ENCODE measurements at places on chromosomes 12 and 14. TPM values are rescaled to one million over a fixed set of nuclear protein-coding genes. Genes with fewer than 3 reads are reported as not detected.

DNA sequence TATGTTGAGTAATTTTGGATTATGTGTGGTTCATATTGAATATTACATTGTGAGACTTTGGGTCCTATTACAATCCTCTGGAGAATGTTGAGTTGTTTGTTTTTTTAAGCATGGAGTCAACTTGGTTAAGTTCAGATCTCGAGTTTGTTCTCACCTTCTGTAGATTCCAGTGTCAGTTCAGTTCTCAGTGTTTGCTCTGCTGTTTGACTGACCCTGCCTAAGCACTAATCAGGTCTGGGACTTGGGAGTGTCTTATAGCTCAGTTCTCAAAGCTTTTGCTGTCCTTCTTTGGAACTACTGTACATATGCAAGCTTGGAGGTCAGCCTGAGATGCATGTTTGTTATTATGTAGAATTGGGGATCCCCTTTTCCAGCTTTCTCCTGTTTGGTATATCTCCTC is 63.1 kb downstream of the DIP2B start:
- no peak for DNase-seq

GRCh38 chr14:58368956-58369355 is 26.8 kb upstream of the TOMM20L start:
- DNase-seq: no peak

DNA sequence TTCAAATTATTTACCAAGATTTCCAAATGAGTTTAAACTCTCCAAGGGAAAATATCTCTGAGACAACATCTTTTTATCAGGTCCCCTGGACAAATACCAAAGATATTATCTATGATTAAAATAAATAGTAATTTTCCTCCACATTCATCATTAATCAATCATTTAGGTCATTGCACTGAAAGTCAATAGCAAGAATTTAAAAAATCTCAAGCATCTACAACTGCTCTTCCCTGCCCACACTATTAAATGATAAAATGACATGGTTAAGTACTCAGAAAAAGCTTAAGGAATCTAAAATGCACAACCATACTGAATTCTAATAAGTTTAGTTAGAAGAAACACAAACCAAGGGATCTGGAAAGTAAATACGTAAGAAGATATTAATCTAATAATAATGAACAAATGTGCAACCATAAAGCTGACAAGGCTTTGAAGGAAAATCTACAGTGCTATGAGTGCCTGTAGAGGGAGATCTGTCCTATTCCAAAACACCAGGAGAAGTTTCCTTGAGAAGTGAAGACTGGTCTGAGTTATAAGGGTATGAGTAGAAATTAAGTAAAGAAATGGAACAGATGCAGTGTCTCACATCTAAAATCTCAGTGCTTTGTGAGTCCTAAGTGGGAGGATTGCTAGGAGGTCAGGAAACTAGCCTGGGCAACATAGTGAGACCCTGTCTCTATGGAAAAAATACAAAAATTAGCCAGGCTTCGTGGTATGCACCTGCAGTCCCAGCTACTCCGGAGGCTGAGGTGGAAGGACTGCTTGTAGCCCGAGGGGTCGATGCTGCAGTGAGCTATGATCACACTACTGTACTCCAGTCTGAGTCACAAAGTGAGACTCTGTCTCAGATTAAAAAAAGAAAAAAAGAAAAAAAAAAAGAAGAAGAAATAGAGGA is 19.2 kb downstream of the INTS13 start:
- DNase-seq: no peak

- DNase-seq: no peak
Measured at GRCh38 chr14:67485501-67486095, 2.9 kb downstream of the TMEM229B start.

DNA sequence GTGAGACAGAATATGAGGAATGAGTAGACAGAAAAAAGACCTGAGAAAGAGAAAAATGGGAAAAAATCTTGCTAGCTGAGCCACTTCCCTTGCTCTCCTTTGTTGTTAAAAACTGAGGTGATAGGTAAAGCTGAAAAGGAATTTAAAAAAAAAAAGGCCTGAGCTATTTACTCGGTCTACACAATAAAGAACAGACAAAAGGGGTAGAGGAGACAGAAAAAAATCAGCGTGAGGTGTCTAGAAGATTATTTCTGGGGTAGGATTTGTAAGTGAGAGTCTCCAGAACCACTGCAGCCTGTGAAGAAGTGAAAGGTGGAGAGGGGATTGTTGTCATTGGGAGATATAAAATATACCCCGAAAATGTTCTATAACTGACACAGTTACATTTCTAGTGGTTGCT is 98.8 kb downstream of the EXOC5 start:
- DNase-seq: no peak

GRCh38 chr14:20499108-20499507 is 6.2 kb upstream of the RNASE10 start:
- DNase-seq: no peak

DNA sequence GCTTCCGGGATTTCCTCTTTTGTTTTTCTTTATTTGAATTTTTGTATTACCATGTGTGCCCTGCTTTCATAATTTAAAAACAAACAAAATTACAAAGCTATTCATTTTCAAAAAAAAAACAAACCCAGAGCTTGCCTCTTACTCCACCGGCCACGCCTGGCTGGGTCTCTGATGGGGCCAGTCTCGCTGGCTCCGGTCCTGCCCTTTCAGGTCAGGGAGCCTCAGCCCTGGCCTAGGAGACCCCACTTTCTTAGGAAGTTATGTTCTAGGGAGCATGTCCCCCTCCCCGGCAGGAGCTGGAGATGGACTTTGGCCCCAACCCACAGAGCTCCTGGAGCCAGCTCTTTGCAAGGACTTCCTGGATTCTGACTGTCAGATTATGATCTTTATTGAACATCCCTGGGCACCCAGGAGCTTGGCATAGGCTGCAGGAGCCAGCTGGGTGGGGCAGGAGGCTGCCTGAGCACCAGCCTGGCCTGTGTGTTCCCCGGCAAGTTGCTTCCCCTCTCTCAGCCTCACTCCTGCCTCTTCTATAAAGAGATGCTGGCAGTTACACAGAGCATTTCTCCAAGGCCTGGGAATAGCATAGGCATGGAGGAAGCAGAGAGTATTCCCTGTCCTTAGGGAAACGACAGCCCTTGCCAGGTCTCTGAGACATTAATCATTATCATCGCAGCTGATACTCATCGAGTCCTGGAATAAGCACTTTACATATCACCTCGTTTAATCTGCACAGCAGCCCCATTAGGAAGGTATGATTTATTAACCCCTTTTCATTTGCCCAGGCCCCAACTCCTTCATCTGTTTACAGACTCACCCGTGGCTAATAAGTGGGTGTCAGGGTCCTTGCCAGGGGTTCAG is 3.5 kb downstream of the DEGS2 start:
- no peak for DNase-seq

GRCh38 chr14:64767215-64767964 is 63.2 kb downstream of the PLEKHG3 start:
- DNase-seq: no peak

GRCh38 chr12:76888775-76889174 is 10.0 kb upstream of the CSRP2 start:
- no peak for DNase-seq

DNA sequence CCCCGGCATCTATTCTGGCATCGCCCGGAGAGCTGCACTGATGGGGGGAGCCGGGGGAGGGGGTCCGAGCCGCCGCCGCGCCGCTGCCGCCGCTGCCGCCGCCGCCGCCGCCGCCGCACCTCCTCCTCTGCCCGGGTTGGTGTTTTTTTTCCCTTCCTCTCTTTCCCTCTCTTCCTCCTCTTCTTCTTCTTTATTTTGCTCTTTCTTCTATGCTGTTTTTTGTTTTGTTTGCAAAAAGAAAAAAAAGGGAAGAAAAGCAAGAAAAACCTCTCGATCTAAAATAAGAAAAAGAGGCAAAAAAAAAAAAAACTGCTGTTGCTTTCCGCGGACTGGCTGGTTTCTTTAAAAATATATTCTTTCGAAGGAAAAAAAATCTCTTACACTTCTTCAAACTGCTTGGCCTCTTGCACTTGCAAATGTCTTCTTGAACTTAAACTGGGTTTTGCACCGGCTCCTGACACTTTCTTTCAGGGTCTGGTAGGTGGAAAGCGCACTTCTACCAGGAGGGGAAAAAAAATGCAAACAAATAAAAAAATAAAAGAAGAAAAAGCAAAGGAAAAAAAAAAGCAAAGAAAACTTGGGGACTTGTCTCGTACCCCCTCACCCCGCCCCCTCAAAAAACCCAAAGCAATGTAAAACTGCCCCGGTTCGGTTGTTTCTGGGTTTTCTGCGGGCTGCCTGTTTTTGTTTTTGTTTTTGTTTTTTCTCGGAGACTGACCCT is 616 bp downstream of the BCL11B start:
- no peak for DNase-seq

DNA sequence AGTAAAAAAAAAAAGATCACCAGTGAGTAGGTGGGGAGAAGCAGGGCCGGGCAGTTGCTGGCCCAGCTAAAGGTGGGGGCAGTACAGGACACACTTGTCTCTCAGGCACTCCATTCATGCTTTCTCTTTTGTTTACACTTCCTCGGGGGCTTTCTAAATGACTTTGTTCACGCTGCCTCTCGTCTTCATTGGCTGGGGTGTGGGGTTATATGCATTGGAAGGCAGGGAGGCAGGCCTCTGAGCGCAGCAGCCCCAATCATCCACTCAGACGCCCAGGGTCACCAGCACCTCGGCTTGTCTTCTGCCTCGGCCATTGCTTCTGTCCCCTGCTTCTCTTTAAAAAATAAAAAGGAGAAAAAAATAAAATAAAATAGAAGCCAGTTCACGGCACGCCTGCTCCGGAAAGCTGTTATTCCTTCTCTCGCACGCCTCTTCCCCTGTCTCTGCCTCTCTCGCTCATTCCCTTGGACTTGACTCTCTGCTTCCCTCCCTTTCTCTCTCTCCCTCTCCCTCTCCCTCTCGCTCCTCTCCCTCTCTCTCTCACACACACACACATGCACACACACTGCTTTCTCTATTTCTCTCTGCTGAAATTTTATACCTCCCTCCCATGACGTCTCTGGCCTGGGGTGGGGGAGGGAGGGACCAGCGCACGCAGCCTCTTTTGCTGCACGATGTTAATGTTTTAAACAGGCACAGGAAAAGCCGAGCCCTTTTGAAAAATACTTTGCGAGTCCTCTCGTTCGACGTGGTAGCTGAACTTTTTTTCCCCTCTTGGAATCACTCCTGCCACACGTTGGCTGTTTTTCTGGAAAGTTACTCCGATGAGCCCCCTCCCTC is at the start of gene TGFB3:
TSS of gene TGFB3 (minus strand) at position 570 of the 840 bp plus-strand sequence. CDS start 1,102 bp downstream, outside the sequence.
- peak; percentile 78 for DNase-seq

- peak; percentile 79 for DNase-seq
Measured at GRCh38 chr12:63075376-63076060, 75.5 kb downstream of the AVPR1A start.

- no peak for DNase-seq
Measured at GRCh38 chr12:12491606-12492005, 71.1 kb downstream of the DUSP16 start.

- DNase-seq: no peak
Measured at GRCh38 chr12:109451400-109451799, 25.7 kb downstream of the KCTD10 start.

DNA sequence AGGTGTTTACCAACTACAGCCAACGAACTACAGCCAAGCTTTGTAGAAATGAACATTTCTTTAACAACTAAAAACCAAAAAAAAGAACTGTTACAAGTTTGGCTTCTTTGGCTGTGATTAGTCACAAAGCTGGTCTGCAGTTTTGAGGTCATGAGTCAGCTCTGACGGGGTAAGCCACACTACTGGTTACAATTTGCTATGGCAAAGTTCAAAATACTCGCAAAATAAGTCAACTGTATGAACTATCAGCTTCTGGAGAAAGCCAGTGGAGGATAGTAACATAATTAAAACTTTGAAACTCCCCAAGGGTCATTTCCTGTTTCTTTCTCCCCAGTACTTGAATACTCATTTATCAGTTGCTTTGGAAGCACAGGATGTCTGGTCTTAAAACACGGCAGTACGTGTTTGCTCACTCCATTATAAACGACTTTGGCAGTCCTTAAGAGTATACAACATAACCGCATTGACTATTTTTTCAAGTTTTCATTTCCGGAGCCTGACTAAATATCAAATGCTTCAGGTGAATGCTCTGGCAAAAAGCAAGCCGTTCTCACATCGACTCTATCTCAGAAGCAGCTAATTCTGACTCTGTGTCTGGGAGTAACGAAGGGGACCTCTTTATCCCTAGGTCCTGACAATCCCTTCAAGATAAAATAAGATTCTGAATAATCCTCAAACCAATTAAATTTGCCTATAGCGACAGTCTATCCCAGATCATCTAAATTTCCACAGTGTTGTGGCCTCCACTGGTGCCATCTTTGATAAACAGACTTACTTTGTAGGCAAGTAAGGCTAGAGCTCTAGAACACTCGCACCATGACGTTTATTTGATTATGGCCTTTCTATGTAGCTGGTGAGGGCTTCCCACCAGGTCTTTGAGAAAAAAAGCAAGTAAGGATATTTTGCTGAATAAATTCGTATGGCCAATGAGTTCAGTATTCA is 10.6 kb downstream of the PHLDA1 start:
- no peak for DNase-seq

DNA sequence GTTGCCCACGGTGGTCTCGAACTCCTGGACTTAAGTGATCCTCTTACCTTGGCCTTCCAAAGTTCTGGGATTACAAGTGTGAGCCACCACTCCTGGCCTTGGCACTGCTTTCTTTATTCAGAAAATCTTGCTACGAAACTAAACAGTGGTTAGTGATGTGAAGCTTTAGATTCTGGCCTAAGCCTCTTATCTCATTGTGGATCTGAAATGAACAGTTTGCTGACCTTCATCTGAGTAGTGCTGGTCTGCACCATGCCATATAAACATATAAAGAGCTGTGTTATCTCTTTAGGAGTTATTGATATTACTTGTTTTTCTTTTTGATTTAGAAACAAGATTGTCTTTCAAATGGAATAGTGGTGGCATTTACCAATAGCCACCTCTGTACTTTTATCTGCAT is 22.6 kb downstream of the SRGAP1 start:
- DNase-seq: no peak

DNA sequence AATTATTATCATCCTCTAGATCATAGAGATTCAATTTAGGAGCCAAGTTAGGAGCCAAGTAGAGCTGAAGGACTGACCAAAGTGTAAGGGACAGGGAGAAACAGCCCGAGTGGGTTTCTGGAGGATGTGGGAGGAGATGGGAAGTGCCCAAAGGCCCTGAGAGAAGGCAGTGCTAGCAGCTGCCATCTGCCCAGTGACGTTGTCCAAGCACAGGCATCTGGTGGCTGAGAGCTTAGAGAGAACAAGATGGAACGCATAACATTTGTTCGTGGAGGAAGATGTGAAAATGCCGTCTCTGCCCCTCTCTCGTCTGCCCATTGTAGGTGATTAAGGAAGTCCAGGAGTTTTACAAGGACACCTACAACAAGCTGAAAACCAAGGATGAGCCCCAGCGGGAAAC is 34.7 kb downstream of the CD9 start:
- no peak for DNase-seq

GRCh38 chr14:20429801-20430669 is 5.9 kb downstream of the KLHL33 start:
- DNase-seq: no peak

STYK1 gene
- not detected for total RNA-seq

HVCN1 gene
- 2.1 TPM for total RNA-seq

PLCZ1 gene
- not detected for total RNA-seq

MIA2 gene
- 16.9 TPM for total RNA-seq

CDKN3 gene
- 64.0 TPM for total RNA-seq

CD27 gene
- total RNA-seq: not detected

CDKN1B gene
- 40.6 TPM for total RNA-seq

Data from SK-MEL-5 (cell line).